ENCODE measurements at places on chromosomes 2 and 18. TPM values are rescaled to one million over a fixed set of nuclear protein-coding genes. Genes with fewer than 3 reads are reported as not detected.

- no peak for DNase-seq
Observed at GRCh38 chr2:65647249-65647842, 214.9 kb upstream of the SPRED2 start.

- no peak for DNase-seq
Observed at GRCh38 chr2:54956111-54956627, 94.1 kb downstream of the RTN4 start.

SGPP2 gene
- total RNA-seq: 13.0 TPM

DNA sequence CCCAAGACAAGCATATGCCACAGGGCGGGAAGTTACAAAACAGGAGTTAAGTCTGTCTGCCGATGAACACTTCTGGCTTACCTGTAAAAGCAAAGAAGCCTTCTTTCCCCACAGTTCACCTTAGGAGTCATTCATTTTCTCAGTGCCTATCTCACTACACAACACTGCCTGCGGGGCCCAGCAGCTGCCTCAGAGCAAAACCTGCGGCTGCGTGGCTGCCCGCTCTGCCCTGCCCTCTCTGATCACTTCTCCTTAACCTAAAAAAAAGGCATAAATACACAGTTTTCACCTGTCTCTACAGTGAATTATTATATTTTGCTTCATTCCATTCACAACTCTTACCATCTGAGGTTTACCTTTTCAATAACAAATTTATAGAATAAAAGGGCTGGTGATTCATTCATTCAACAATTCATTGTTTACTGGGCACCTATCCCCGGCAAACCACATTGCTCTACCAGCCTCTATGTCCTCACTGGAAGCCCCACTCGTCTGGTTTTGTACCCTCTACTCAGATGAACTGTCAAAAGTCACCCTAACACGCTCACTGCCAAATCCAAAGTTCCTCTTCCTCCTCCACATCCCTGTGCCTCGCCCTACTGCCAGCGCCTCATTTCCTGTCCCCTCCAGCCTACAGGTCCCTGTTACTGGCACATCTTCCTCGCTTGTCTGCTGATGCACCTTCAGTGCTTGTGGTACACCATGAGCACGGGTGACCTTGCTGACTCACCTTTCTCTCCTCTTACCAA lies 31.4 kb downstream of the AFG3L2 start:
- DNase-seq: no peak

AQP12B gene
- total RNA-seq: not detected

EPB41L3 gene
- total RNA-seq: 12.6 TPM

- no peak for DNase-seq
Observed at GRCh38 chr2:44510246-44510645, 148.5 kb downstream of the CAMKMT start.

DNA sequence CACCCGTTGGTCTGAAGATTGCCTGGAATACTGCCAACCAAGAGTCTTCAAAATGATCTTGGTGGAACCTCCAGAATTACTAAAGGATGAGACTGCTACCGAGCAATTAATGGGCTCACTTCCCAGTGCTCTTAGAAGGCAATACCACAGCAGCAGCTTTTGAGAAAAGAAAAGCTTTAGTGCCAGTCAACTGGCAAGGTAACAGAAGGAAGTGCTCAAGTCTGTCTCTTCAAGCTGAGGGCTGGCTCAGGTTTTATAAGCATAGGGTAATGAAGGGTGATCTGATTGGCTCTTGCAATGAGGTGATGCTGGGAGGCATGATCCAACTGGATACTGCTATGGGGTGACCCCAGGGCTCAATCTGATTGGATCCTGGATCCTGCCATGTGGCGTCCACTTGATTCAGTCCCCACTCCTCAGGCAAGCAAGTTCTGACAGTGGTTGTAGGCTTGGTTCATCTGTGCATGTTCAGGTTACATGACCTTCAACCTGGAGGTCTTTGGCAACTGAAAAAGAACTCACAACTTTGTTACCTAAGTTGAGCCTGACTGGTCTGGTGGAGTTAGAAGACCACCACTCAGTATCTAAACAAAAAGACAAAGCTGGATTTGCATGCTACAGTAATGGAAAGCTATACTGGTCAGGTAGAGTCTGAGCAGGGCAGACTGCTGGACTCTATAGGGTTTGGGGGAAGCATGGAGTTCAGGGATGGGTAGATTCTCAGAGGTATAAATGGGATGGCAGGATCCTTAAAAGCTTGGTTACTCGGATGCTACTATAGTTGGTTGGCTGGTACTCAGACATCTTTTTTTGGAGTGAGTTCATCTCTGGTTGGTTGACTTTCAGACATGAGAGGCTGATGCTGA lies 14.0 kb upstream of the RIF1 start:
- DNase-seq: no peak

TFPI gene
- total RNA-seq: 43.6 TPM

DNA sequence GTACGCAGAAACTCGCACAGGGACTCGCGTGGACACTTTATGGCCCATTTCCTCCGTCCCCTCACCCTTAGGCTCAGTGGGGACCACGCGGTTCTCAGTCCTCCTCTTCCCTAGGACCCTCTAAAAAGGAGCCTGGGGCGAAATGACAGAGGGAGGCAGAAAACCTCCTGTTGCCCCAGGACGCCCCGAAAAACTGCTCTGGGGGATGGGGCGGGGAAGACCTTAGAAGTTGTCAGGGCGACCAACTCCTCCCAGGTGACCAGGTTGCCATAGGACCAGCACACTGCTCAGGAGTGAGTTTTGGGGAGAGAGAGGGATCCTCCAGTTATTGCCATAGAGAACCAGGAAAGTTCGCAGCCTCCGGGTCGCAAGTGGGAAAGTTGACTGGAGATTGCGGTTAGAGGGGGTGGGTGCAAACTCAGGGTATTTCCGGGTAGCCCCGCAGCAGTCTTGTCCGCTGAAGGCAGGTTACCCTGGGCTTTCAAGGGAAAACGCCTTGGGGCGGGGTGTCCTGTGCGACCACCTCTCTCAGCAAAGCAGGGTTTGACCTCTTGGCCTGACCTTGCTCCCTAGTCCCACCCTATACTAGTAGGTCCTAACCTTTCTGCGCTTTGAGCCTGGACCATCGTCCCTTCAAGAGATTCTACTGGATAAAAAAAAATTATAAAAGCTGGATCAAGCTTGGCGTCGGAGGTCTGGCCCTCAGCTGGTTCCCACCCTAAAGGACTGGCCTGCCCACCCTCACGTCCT lies 7.8 kb upstream of the PAX3 start:
- DNase-seq: no peak

ATAD2B gene
- total RNA-seq: 6.0 TPM

GRCh38 chr2:155266583-155266982 lies 568.1 kb downstream of the KCNJ3 start:
- DNase-seq: no peak

DNA sequence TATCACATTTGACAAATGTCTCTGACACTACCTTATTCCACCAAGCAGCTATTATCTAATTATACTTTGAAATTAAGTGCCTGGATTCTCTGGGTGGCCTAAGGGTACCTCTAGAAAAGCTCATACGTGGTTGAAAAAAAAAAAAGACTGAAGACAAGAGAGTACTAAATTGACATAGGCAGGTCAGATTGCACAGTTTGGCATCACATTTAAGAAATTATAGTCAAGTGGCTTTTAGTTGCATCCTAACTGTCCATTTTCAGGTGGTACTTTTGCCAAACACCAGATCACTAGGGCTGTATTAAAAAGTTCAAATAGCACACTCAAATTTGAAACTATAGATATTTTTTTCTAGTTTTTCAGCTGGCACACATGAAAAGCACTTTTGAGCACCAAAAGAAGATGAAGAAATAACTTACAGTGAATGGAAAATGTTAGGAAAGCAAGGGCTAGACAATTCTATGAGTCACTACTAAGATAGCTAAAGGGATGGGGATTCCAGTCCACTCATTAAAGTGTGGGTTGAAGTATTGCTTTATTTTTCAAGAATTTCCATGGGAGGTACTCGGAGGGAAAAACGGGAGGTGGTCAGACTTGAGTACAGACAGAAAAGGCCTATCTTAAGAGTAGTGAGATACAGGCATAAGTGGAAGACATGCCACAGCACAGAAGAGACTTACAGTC lies 106.5 kb upstream of the COL5A2 start:
- DNase-seq: no peak

PAX8 gene
- 1.2 TPM for total RNA-seq

SLC9A4 gene
- not detected for total RNA-seq

- DNase-seq: no peak
Observed at GRCh38 chr2:224466304-224466895, 64.5 kb upstream of the FAM124B start.

- no peak for DNase-seq
Observed at GRCh38 chr2:171034315-171034714, 105.3 kb downstream of the GORASP2 start.

PCARE gene
- total RNA-seq: 2.2 TPM

DNA sequence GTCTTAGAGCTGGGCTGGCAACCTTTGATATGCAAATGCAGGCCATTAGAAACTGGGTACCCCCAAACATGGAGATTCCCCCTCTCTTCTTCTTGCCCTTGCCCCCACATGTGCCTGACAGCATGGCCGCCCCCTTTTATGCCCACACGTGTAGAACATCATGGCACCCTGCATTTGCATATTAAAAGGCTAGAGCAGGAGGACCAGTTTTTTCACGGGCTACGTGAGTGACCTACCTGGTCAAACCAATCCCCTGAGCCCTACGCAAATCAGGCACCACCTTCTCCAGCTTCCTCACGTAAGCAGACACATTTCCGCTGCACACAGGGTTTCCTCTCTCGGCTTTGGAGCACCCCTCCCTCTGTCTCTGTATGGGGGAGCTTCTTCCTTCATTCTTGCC lies 110.9 kb upstream of the COPS8 start:
- DNase-seq: peak; percentile 34

CCDC121 gene
- total RNA-seq: 3.6 TPM

FZD7 gene
- 24.5 TPM for total RNA-seq

DNA sequence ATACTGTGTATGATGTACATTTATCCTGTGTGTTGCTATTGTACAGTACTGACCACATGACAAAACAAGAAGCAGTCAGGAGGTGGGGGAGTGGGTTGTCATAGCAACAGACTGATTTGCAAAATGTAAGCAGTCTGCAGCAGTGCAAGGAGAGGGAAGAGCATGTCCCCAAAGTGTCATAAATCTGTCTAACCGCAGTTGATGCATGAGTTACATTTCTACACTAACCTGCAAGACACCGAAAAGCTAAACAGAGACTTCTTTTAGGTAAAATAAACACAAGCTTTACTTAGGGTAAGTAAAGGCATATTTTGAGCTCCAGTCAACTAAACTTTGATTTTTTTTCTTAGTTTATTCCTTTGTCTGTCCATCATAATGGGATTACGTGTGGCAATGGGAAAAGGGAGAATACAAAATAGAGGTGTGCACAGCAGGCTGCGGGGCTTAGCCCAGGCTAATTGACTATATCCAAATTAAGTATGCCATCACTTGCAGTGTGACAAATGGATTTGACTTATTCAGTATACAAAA lies 134.5 kb downstream of the MEIS1 start:
- no peak for DNase-seq

DNA sequence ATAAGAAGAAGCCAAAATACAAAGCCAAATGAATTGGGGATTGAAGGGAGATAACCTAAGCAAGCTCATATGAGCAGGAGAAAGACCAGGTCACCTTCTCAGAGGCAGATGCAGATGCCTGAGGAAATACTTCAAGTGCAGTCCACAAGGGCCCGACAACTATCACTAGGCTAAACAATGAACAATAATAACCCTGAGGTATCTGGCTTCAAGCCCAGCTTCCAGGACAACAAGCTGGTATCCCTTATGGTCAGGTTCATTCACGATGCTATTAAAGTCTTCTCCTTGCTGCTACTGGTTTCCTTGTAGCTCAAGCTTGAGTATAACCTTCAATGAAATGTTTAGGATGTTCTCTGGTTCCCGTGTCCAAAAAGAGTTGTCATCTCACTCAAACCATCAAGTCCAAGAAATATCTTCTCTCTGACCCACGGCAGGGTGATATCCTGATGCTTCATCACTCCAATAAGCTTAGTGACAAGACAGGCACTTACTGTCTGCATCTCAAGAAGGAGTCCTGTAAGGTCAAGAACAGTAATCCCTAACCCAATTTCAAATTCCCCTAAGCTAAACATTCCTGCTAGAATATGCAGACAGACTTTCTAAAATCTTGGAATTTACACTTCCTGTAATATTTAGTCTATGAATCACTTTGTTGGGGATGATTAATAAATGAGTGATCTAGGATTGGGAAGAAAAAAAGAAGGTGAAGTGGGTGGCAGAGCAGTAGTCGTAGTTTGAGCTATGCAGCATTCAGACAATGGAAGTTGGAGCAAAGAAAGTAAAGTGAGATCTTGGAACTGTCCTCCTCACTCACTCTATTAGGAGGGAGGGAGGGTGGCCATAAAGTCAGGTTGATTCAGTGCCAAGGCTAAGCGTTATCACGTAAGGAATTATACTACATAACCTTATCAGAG lies 33.1 kb downstream of the CHN1 start:
- DNase-seq: no peak

DNA sequence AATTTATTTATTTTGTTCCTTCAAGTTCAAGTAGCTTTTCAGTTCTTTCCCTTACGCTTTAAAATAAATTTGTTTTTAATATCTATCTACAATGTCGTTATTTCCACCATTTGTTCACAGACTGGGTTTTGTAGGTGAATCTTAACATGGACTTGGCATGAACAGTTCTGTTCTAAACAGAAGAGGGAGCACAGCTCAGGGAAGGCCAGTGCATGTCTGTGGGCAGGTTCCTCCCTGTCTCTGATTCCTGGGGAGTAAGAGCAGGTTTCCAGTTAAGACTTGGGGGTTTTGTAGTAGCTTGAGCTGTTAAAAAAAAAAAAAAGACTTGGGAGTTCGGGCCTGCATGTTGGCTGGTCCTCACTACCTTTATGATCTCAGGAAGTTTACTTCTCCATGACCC lies 11.1 kb downstream of the TTL start:
- DNase-seq: no peak

IL36B gene
- total RNA-seq: not detected

DNA sequence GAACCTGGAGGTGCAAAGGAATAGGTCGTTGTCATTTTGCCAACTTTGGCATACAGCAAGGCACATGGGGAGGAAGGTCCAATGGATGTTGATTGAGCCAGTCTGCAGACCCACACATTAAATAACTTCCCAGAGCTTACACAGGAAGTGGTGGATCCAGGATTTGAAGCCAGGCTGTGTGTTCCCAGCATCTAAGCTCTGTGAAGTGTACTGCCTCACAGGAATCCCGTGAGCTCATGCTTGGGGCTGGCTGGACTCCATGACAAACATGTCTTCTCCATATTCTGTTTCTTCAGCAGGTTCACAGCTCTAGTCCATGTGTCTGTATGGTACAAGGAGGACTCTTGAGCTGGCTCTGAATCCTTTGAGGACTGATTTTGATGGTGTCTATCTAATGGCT lies 63.9 kb downstream of the KLHL29 start:
- DNase-seq: peak; percentile 50

DNA sequence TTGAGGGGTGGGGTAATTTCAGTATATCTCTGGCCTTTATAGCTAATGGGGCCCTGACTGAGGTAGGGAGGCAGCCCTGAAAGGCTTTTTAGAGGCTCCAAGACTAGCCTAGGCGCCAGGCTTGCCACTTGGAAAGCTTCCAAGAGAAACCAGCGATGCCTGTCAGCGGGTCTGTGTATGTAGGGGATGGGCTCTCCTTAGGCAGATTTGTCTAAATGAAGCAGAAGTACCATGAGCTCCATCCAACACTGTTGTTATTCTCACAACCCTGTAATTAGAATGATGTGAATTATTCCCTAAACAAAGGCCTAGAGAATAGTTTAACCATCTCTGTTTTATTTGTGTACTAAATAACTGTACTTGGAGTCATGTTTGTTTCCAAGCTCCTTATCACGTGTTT lies 138.1 kb downstream of the B3GNT2 start:
- no peak for DNase-seq

Data from right atrium auricular region (tissue), 2 donors.